ENCODE measurements at places on chromosomes 2 and 18. TPM values are rescaled to one million over a fixed set of nuclear protein-coding genes. Genes with fewer than 3 reads are reported as not detected.
A peak's percentile ranks its signal among the peaks of the same experiment; 100 is the strongest.

DNA sequence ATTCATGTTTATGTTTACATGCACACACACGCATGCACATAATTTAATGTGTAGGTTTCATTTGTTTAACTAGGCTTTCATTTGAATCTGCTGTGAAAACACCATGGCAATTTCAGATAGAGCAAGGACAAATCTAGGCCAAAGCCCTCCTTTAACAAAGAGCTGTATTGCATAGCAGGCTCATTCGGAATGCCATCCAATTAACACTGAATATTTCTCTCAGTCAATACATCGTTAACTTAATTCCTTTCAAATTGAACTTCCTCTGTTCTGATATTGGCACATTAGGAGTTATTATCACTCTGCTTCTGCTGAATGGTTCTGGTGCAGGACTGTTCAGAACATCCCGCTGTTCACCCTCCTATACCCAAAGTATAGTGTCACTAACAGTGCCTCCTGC, 435.1 kb upstream of the CDH20 start:
- no peak for DNase-seq

GRCh38 chr2:210503001-210503623, 26.6 kb upstream of the LANCL1 start:
- no peak for DNase-seq

GRCh38 chr18:22742409-22742808, 190.7 kb upstream of the RBBP8 start:
- no peak for DNase-seq

DNA sequence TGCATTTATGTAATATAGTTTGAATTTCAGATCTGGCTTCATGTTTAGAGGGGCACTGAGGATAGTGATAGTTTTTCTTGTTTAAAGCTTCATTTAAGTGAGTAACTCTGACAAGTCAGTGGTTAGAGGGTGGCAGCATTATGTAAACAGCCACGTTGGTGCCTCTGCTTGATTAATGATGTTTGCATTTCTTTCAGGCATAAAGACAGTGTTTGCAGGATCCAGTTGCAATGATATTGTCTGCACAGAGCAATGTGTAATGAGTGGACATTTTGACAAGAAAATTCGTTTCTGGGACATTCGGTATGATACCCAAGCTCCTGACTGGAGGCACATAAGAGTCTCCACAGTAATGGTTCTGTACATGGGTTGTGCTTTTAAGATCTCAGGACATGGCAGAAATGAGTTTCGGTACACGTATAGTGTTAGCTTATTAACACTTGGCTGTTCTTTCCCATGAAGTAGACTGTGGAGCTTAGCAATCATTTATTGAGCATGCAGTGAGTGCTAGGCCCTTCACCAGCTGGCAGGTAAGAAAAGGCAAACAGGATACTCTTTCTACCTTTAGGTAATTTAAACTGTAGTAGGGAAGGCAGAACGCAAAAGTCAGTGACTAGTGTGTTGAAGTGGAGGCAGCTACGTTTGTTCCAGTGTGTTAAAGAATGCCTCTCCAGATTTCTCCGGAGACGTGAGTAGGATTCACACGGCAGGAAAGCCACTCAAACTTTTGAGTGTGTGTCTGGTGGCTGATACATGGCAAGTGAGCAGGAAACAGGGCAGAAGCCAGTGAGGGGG, 17.4 kb upstream of the SAG start:
- no peak for DNase-seq

DNA sequence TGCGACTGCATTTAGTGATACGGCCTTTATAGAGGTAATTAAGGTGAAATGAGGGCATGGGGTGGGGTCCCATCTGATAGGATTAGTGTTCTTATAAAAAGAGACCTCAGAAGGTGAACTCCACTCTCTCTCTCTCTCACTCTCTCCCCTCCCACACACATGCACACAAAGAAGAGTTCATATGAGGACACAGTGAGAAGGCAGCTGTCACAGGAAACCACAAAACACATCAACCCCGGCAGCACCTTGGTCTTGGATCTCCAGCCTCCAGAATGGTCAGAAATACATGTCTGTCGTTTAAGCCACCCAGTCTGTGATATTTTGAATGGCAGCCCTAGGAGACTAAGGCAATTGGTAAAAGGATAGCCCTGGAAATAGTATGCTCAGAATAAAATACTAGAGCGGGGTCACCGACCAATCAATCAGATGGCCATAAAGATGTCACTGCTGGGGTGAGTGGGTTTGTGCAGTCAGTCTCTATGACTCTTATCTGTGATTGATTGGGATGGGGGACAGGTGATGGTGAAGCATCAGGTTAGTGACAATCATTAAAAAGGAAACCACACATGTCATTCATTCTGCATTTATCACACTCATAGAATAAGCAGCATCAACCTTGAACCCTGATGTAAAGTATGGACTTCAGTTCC, 118.9 kb upstream of the POU3F3 start:
- DNase-seq, result no peak

GRCh38 chr2:171671867-171672266, 15.4 kb upstream of the DYNC1I2 start:
- no peak for DNase-seq

- no peak for DNase-seq
Measured at GRCh38 chr2:61419570-61419969, 51.3 kb downstream of the USP34 start.

- DNase-seq, result no peak
Measured at GRCh38 chr2:120984452-120985173, 248.9 kb downstream of the GLI2 start.

DNA sequence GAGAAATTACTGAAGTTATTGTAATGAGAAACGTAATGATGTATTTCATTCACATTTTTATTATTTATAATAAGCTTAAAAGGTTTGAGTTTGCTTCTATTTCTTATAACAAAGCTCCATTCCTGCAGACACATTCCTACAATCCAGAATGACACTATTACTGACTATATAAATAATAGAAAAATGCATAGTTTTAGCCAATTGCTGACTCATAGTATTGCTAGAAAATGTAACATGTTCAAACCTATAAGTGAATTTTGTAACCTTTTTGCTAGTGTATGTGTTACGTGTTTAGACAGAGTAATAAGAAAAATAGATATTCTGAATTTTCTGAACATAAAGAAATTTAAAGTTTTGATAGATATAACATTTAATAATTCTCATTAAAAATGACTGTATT, 9.3 kb upstream of the VWC2L start:
- no peak for DNase-seq

- no peak for DNase-seq
Measured at GRCh38 chr18:11004951-11005350, 144.4 kb downstream of the PIEZO2 start.

- no peak for DNase-seq
Measured at GRCh38 chr2:64533882-64534281, 9.8 kb downstream of the AFTPH start.

DNA sequence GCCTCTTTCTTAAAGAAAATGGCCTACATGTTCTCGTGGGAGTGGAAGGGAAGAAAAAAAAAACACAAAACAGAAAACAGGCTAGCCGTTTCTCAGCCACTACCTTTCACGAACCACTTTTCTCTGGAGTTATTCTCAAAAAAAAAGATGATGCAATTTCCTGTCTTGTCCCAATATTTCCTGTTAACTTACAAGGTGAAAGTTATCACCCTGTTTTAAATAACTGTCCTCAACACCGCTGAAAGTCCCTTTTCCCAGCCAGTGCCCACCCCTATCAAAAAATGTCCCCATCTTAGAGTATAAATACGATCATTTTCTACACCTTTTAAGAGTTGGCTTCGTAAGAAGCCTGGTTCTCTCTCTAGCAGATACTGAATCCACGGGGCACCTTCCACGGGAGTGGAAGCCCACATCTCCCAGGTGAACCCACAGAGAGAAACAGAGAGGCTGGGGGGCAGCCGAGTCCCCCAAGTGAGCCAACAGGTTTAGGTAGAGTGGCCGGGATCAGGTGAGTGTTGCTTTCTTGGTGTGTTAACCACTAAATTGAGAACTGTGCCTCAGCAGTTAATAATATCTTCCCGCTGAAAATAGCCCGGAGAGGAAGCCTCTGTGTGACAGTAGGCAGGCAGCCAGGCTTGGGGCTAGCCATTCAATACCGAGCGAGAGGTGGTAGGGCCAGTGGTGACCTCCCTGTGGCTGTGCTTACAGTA, 15.9 kb downstream of the SMAD7 start:
- DNase-seq, result no peak

GRCh38 chr2:144670080-144670479, 150.2 kb upstream of the ZEB2 start:
- no peak for DNase-seq

GRCh38 chr2:85156153-85156552, 23.0 kb downstream of the TCF7L1 start:
- no peak for DNase-seq

- DNase-seq, result no peak
Measured at GRCh38 chr2:198715302-198715835, 742.4 kb downstream of the SATB2 start.

- DNase-seq, result no peak
Measured at GRCh38 chr2:223941579-223942277, 3.4 kb downstream of the WDFY1 start.

- DNase-seq, result no peak
Measured at GRCh38 chr18:76983613-76984051, 149.0 kb downstream of the MBP start.

DNA sequence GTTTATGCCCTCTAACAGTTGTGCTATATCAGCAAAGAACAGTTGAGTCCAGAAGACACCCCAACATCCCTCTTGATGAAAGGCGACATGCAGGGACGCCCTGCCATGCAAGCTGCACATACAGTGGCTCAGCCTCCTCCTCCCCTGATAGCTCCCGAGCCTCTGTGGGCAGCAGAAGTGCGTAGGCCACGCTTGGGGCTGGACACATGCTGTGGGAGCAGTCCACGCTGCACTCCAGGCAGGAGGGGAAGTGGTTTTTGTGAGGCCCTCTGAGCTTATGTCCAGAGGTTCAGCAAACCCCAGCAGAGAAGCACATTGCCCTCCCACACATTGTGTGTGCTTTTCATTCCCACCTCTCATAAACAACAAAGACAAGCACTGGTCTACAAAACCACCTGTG, 162.1 kb downstream of the SEPTIN10 start:
- DNase-seq, result peak; percentile 56

- no peak for DNase-seq
Measured at GRCh38 chr2:236819275-236820002, 249.8 kb downstream of the ACKR3 start.

- DNase-seq, result no peak
Measured at GRCh38 chr2:763766-764525, 86.7 kb upstream of the TMEM18 start.

DNA sequence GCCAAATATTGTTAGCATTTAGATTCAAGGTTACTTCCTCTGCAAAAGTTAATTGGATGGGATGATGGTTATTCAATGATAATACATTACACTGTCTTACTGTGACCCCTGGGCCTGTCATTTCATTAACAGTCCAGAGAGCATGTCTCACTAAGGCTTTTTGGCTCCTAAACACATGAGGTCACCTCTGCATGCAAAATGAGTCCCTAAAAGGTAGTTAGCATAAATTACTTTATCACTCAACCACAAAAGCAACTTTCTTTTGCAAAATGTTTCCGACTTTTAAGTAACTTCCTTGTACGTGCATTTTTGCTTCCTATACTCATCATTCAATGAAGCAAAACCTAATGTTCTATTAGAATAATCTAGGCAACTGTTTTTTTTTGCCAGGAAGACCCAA, 16.8 kb upstream of the AGFG1 start:
- no peak for DNase-seq

DNA sequence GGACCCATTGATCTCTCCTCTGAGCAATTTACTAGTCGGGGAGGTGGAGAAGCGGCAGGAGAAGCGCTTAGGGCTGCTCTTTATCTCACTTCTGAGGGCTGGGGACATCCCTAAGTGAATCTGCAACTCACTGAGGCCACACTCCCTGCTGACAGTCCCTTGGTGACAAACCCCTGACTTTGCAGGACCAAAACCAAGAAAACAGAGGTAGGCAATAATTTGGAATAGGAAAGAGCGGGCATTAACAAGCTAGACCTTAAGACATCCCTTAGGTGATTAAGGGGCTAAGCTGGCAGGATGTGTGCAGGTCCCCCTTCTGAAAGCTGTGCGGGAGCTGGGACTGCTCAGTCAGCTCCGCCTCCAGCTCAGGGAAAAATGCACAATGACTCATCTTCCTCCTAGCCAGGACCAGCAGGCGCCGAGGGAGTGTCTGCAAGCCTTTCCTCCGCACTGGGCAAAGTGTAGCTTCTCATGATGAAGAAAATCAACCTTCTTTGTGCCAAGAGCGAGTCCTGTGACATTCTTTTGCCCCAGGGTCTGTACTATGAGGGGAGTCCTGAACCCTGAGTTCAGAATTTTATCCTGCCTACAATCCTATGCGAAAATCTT, 63.3 kb downstream of the BOD1L2 start:
- no peak for DNase-seq

- no peak for DNase-seq
Measured at GRCh38 chr18:35005963-35006577, 35.1 kb upstream of the MAPRE2 start.

- no peak for DNase-seq
Measured at GRCh38 chr2:191008286-191008685, 5.7 kb downstream of the STAT1 start.

DNA sequence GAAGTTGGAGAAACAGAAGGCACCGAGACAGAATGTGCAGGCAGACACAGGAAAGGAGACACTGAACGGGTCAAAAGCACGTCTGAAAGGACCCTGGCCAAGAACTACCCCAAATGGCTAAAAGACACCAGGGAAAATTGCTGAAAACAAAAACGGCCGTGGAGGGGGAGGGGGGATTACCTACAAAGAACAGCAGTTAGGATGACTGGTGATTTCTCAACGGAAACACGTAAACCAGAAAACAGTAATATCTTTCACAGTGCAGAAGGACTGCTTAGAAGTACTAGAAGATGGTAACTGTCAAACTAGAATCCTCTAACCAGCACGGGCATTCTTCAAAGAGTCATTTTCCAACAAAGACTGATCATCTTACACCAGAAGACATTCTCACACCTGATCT, 142.6 kb downstream of the HDAC4 start:
- DNase-seq, result peak; percentile 55

DNA sequence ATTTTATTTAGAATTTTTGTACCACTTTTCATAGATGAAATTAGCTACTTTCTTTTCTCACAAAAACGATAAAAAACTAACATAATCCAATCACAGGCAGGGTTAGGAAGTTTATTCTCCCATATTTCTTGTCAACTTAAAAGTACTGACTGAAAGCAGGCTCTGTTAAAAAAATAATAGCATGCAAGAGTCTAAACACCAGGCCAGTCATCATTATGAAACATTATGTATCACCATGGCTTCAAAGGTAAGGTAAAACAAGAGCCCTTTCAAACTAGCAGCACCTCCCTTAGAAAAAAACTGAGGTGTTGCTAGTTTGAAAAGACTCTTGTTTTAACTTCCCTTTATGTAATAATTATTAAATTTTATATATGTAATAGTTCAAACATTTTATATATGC, 848.0 kb downstream of the RNF144A start:
- no peak for DNase-seq

GRB14 gene
- 2.2 TPM for total RNA-seq

PLGLB2 gene
- 0.57 TPM for total RNA-seq

EMX1 gene
- not detected for total RNA-seq

FEV gene
- not detected for total RNA-seq

MTLN gene
- total RNA-seq, result 69.0 TPM

SLC8A1 gene
- total RNA-seq, result 7.8 TPM

NEU4 gene
- total RNA-seq, result 0.21 TPM

UBR3 gene
- 140 TPM for total RNA-seq

NTSR2 gene
- not detected for total RNA-seq

MTX2 gene
- 32.2 TPM for total RNA-seq

SPEG gene
- total RNA-seq, result 17.2 TPM

GPR55 gene
- 1.2 TPM for total RNA-seq

COL4A4 gene
- total RNA-seq, result 0.25 TPM

DNAJC10 gene
- total RNA-seq, result 25.8 TPM

OR6B2 gene
- not detected for total RNA-seq

LYPD1 gene
- not detected for total RNA-seq

ZC3H6 gene
- 14.2 TPM for total RNA-seq

IER3IP1 gene
- 7.9 TPM for total RNA-seq

DNPEP gene
- 104 TPM for total RNA-seq

CAVIN2 gene
- 5.0 TPM for total RNA-seq

Measured in suprapubic skin (tissue), 4 donors.